ENCODE measurements at places on chromosomes 5 and 9.
A peak's percentile ranks its signal among the peaks of the same experiment; 100 is the strongest.

DNA sequence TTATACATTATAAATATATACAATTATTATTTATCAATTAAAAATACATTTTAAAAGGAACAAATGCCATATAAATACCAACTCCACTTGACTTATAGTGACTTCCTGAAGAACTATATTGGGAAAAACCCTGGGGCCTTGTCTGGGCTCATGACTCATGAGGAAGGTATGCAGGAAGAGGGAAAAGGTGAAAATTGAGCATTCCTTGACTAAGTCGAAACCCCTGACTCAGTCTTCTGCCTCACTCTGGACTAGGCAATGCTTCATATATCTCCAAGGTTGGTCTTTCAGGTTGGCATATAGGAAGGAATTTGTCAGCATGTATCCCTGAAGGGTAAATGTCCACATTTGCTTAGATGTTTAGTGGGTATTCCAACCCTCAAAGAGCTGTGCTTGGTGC, 78.5 kb downstream of the SH3TC2 start:
- no peak for DNase-seq

GRCh38 chr5:72244862-72245371, 75.1 kb downstream of the MRPS27 start:
- DNase-seq, result peak; percentile 24

DNA sequence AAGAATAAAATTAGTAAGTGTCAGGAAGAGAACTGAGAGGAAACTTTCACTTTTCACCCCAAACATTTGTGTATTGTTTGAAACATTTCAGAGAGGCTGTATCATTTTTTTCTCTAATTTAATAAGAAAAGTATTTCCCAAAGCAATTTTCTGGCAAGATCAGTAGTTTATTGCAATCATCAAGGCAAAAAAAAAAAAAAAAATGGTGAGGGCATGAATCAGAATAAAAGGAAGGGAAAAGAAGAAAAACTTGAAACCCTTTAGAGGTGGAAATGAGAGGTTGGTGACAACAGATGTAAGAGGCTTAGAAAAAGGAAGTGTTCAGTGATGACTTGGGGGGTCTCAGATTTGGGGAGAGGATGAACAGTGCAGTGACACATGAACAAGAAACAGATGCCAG, 13.3 kb downstream of the SHC3 start:
- no peak for DNase-seq

DNA sequence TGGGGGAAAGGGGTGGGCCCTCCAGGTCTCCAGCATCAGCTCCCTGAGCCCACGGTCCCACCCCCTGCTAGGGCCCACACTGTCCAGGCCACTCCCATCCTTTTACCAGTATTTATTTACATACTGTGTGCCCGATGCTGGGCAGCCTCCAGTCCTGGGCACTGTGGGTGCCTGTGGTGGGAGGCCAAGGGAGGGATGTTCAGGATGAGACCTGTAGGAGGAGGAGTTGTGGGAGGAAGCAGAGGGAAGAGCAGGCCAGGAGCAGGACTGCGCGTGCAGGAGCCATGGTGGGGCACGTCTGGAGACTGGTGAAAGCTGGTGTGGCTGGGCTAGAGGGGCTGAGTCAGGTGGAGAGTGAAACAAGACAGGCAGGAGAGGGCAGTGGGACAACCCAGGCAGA, 267.4 kb downstream of the HSPA4 start:
- DNase-seq, result no peak

GRCh38 chr5:34015120-34015822, 7.4 kb upstream of the AMACR start:
- no peak for DNase-seq

Measured in nucleus accumbens (tissue), 56 donors.